Spinal cord (tissue), 10 donors: ENCODE measurements at places on chromosomes 12 and 14. TPM values are rescaled to one million over a fixed set of nuclear protein-coding genes. Genes with fewer than 3 reads are reported as not detected.
A peak's percentile ranks its signal among the peaks of the same experiment; 100 is the strongest.

The KLRC4 gene
- total RNA-seq: 7.7 TPM

The WNT1 gene
- not detected for total RNA-seq

The NOVA1 gene
- 166 TPM for total RNA-seq

The MYL2 gene
- total RNA-seq: not detected

The GUCY2C gene
- total RNA-seq: not detected

The BIN2 gene
- total RNA-seq: 5.6 TPM

The KRT74 gene
- total RNA-seq: 0.10 TPM

The SAV1 gene
- total RNA-seq: 30.2 TPM

DNA sequence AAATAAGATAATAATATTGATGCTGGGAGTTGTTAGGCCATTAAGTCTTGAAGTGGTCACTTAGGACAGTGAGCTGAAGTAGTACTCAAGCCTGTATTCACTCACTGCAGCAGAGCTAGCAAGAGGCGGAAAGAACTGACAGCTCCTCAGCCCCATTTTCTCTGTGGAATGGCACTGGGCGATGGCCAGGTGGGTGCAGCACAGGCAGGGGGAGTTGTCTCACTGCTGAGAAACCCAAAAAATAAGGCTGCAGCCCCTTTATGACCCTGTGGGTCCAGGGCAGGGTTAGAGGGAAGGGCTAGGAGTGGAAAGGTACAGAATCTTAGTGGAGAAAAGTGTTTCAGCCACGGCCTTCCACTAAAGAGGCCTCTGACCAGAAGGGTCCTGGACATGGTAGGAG is 35.5 kb downstream of the PDZRN4 start:
- no peak for DNase-seq

DNA sequence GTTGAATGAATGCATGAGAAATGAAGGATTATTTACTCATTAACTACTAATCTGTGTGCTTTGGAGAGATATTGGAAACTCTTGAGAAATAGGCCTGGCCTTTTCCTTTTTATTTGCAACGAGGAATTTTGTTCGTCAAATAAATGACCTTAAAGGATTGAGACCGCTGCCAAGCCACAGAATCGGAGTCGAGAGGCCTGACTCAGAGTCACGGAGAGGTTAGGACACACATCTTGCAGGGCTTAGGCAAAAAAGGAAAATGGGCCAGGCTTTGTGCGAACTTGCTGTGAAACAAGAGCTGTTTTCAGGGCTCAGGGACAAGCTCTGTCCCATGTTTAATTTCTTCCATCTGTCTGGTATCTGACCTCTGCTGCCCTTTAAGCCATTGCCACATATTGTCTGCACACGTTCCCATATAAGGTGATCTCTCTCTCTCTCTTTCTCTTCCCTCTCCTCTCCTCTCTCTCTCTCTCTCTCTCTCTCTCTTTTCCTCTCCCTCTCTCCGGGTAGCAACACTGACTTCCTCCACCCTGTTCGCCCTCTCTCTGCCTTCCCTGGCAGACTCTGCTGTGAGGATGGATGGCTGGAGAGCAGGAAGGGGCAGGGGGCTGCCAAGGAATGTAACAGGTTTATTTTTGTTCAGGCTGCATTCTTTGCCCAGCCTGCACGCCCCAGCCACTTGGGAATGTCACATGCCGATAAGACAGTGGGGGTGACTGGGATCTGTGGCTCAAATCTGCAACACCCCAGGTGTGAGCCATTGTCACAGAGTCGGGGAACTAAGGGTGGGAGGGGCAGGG is 14.9 kb upstream of the IFT81 start:
- DNase-seq: no peak

- DNase-seq: no peak
These were observed 114.8 kb downstream of the PLXNC1 start for GRCh38 chr12:94263011-94263811.

- no peak for DNase-seq
These were observed 61.6 kb upstream of the ZFP36L1 start for GRCh38 chr14:68854421-68854820.

DNA sequence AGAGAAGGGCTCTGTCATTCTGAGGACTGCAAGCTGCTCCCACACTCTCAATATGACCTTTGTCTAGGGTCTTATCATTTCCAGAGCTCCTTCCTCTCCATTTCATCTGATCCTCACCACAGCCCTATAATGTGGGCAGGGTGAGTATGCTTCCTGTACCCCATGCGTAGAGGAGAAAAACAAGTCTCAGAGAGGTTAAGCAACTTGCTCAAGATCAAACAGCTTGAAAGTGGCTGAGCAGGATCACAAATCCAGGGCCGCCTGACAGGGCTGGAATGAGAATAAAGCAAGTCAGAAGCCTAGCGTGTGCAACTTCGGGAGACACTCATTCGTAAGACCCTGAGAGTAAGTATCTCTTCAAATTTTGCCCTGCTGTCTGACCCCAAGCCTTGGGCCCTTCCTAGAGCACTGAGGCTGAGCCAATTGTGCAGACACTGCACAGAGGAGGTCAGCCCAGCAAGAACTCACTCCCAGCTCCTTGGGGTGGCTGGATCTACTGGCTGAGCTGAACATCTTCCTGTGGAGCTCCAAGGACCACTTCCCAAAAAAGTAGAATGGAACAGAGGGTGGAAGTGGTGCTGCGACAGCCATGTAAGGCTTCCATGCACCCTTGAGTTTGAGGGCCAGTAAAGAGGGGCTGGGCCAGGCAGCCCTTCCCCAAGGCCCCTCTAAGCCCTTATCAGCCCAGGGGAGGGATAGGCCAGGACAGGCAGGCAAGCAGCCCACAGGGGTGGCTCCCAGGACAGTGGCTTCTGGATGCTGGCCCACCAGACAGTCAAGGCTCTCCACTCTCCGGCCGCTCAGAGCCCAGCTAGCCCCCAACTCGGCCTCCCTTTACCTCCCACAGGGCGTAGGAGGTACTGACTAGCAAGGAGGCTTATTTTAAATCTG is 10.5 kb downstream of the ZFP36L1 start:
- DNase-seq: no peak

DNA sequence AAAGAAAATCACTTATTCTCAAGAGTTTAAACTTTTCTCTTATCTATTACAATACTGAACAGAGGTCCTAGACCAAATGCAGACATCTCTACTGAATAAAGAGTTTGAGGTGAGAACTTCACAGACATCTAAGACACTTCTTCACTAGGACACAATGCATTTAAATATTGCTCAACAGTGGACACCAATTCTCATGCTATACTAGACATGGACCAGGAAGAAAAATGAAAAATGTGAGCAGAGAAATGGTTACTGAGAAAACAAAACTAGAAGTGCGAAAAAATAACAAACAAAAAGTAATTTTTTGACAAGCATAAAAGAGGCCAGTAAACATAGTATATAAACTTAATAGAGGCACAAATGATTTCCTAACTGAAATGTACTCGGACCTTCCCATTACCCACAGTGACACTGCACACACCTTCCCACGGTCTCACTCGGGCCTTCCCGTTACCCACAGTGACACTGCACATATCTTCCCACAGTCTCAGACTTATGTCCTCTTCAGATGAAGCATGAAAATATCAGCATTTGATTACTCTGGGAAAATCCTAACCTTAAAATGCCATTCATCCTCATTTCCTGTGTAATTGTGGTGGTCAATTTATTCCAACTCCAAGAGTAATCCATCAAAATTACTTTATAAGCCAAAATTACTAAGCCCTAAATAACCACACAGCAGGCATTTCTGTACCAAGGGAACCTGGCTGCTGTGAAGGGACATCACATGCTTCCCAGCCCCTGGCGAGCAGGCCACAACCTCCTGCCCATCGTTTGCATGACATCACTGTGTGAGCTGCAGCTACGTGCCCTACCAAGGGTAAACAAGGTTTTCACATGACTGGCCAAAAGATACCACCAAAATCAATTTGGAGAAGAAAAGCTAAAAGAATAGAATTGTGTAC is 6.4 kb downstream of the SLC15A4 start:
- DNase-seq: no peak

GRCh38 chr12:98449584-98449983 is 65.8 kb upstream of the TMPO start:
- DNase-seq: no peak

GRCh38 chr12:64814432-64814831 is 10.0 kb upstream of the TBC1D30 start:
- no peak for DNase-seq

DNA sequence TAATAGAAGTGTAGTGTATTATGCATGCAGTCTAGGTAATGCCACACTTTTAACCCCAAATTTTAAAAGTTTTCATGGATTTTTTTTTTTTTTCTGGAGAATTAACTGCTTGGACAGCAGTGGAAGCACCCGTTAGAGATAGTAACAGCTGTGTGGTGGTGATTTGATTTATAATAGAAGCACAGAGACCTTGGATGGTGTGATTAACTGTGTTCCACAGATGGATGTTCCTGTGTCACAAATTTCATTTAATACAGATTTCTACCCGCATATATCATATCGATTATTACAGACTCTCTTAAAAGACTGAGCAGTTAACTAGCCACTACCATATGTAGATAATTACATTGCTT is 47.0 kb downstream of the IFT81 start:
- no peak for DNase-seq

GRCh38 chr12:75883241-75883640 is 148.3 kb downstream of the PHLDA1 start:
- DNase-seq: no peak

GRCh38 chr12:6065131-6065862 is 59.2 kb downstream of the VWF start:
- DNase-seq: no peak

DNA sequence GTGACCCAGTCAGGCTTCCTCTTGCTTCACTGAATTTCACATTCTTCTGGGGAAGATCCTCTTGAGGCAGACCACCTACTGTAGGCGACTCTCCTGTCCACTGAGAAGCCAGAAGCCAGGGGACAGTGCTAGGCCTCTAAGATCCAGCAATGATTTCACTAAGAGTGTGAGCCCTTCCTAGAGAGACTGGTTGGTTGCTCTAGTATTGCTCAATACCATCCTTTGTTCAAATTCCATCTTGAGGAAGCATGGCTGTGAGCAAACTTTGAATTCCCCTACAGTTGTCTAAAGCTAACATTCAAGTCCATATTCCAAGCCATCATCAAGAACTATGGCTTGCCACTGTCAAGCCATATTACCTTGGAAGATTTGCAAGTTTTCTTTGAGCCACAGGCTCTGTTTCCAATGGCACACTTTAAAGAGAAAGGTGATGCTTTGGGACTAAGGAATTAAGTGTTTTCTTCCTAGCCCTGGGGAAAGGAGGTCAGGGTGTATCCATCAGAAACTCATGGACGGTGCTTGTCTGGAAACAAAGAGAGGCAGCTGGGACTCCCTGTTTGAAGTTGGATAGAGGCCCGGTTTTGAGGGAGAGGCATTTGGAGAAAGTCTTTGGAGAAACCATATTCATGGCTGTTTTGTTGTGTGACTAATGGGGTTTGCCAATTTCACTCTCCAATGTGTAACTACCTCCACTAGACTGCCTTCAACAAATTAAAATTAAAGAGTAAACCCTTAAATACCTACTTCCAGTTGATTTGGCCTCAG is 1217.9 kb downstream of the VRK1 start:
- DNase-seq: peak; percentile 15

- no peak for DNase-seq
These were observed 94.2 kb downstream of the BTG1 start for GRCh38 chr12:92051441-92051840.

DNA sequence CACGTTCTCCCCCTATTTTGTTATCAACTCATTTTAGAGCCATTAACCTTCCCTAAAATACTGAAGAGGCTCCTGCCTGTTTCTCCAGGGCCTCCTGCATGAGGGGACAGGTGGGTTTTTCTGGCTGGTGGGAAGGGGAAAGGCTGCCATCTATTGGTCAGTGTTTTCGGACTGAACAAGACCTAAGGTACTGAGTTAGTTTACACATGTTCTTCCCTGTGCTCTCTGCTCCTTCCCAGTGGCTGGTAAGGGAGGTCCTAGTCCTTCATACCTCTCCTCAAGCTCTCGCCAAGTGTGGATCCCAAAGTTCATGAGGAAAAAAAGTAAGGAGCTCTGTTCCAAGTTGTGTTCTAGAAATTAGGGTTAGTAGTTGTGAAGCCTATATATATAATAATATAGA is 357.5 kb downstream of the FSCB start:
- DNase-seq: no peak

GRCh38 chr12:120222288-120222832 is 21.4 kb upstream of the RPLP0 start:
- no peak for DNase-seq

DNA sequence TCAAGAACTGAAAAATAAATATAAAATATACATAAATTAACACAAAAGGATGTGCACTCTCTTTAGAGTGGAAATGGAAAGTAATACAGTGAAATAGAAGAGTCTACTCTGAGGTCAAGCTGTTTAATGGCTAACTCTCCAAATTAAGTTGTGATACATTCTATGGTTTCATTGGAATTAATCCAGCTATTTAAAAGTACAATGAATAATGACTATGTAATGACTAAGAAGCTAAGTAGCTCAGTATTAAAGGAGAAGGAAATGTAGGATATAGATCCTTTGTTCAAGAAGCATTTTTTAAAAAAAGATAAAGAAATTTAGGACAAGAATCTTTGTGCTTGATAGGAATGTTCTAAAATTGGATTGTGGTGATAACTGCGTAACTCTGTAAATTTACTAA is 85.3 kb downstream of the LRP6 start:
- no peak for DNase-seq

DNA sequence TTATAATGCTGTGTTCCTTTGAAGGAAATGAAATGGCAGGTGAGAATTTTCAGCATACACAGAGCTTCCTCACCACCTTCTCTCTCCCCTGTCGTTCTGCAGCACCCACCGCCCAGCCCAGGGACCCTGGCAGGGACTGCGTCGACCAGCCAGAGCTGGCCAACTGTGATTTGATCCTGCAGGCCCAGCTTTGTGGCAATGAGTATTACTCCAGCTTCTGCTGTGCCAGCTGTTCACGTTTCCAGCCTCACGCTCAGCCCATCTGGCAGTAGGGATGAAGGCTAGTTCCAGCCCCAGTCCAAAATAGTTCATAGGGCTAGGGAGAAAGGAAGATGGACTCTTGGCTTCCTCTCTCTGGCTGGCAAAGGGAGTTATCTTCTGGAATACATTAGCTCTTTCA is 35.1 kb downstream of the PAPLN start:
- DNase-seq: no peak

- DNase-seq: no peak
These were observed 113.3 kb downstream of the ADGRD1 start for GRCh38 chr12:131066886-131067490.

- no peak for DNase-seq
These were observed 13.2 kb downstream of the TM7SF3 start for GRCh38 chr12:27000961-27001360.

GRCh38 chr14:75542588-75543091 is 20.4 kb downstream of the BATF start:
- DNase-seq: no peak

DNA sequence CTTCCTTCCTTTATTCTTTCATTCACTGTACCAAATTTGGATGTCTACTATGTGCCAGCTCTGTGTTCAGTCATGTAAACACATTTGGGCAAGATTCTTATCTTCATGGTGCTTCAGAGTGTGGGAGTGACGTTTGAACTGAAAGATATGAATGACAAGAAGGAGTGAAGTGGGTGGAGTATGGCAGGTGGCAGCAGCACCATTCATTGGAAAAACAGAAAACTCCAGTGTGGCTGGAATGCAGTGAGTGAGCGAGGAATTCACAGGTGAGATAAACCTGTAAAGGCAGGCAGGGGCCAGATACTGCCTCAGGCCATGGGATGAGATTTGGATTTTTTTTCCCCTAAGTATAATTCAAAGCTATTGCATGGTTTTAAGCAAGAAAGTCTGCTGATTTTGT is 140.7 kb upstream of the CCDC198 start:
- DNase-seq: no peak
